ENCODE measurements at places on chromosomes 1 and 21.
A peak's percentile ranks its signal among the peaks of the same experiment; 100 is the strongest.

DNA sequence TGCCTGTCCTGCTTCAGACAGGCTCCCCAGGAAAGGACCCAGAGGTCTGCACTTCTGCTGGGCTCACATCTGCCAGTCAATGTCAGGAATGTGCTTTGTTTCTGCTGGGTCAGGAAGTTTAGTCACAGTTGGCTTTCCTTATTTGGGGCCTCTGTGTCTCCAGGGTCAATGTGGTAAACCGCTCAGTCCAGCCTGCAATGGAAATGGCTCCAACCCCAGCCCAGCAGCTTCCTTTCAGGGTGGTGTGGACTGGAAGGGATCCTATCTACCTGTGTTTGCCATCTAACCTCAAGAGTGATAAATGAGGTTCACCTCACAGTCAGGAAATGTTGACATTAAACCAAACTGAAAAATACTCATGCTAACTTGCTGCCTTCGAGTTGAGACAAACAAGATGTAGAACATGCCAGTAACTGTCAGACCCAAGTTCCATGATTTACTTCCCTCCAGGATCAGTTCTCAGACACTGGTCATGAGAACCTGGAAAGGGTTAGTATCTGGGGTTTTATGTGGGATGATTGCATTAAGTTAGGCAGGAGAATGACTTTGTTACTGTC is 20.3 kb downstream of the ENO1 start:
- peak; percentile 59 for ATAC-seq

GRCh38 chr21:28283641-28284490 is 708.8 kb downstream of the LTN1 start:
- peak; percentile 97 for ATAC-seq

DNA sequence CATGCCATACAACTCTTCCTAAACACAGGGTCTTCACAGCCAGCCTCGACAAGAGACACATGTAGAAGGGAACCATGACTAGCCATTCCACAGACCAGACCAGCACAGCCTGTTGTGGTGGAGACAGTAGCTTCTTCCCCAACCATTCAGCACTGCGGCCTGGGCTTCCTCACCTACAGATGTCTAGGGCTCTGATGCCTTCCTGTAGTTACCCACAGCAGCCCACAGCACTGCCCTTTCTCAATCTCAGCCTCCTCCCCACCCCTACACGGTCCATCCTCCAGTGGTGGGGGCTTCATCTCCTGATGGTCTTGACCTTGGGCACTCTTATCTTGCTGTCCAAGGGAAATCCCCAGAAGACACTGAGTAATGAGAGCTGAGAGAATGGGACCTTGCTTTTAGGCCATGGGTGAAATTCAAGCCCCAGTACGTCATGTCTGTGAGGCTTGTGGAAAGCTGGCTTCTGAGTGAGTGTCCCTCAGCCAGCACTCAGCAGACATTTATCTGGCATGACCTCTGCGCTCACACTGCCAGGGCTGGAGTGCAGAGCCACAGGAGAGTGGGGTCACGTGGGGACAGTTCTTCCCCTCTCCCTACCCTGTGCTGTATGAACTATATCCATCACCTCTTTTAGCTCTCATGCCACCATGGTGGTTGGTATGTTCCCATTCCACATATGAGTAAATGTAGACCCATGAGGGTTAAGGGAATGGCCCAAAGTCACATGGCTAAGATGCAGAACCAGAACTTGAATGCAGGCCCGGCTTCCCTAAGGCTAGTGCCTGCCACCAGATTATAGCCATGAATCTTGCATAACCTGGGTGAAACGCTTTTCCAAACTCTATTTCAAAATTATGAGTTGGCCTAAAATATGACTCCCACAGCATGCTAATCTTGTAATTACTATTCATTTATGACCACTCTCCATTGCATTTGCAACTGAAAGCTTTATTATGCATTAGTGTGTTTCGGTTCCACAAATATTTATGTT is 104.7 kb downstream of the HIVEP3 start:
- no peak for ATAC-seq

- peak; percentile 95 for ATAC-seq
Measured at GRCh38 chr1:221117548-221117951, 238.3 kb downstream of the HLX start.

- ATAC-seq, result peak; percentile 64
Measured at GRCh38 chr1:50969611-50970508, at the start of gene CDKN2C. Gene CDKN2C, plus strand, starts transcription at chr1:50970245. Its CDS starts 124 bp downstream, at chr1:50970369.

DNA sequence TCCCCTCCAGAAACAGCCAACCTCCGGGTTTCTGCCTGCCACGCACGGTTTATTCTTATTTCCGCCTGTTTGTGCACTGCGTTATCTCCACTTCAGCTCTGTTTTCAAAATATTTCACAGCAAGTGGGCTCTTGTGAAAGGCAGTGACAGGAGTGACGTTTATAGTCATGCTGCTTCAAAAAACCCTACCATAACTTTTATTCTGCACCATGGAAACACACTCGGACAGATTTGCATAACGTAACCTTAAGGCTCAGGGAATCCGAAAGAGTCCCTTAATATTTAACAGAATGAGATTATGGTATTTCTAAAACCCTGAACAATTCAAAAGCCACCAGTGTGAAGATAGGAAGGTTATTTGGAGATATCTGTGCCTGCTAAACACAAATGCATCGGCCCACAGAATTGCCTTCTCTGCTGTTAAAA is 782 bp upstream of the SDE2 start:
- no peak for ATAC-seq

DNA sequence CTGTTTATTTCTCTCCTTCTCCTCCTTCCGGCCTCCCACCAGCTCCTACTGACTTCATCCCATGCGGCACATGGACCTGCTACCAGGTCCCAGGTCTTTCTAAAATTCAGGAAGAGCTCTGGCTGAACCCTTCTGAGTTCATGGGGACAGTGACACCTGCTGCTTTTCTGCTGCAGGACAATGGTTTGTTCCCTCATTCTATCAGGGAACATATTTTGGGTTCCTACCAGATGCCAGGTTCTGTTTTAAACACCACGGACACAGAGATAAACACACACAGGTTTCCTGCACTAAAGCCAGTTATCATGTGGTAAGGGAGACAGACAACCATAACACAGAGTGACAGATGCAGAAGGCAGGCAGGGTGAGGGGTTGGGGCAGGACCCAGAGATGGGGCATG is 114.0 kb upstream of the RAB4A start:
- peak; percentile 67 for ATAC-seq

DNA sequence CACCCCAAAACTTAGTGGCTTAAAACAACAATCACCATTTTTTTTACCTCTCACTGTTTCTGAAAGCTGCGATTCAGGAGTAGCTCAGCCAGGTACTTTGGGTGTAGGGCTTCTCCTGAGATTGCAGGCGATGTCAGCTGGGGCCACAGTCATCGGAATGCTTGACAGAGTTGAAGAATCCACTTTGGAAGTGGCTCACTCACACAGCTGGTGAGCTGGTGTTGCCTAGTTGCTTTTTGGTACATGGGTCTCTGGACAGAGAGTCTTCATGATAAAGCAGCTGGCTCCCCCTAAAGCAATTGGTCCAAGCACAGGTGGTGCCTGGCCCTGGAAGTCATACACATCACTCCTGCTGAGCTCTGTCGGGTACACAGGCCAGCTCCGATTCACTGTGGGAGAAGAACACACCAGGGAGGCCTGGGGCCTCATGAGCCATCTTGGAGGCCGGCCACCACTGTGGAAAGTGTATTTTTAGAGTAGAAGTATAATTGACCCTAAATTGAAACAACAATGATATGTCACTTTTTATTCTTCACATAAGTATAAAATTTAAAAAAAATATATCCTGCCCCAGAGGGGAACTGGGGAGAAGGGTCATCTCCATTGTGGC is 75.2 kb upstream of the GALNT2 start:
- no peak for ATAC-seq

- ATAC-seq, result no peak
Measured at GRCh38 chr1:3999941-4000735, 100.1 kb upstream of the C1orf174 start.

DNA sequence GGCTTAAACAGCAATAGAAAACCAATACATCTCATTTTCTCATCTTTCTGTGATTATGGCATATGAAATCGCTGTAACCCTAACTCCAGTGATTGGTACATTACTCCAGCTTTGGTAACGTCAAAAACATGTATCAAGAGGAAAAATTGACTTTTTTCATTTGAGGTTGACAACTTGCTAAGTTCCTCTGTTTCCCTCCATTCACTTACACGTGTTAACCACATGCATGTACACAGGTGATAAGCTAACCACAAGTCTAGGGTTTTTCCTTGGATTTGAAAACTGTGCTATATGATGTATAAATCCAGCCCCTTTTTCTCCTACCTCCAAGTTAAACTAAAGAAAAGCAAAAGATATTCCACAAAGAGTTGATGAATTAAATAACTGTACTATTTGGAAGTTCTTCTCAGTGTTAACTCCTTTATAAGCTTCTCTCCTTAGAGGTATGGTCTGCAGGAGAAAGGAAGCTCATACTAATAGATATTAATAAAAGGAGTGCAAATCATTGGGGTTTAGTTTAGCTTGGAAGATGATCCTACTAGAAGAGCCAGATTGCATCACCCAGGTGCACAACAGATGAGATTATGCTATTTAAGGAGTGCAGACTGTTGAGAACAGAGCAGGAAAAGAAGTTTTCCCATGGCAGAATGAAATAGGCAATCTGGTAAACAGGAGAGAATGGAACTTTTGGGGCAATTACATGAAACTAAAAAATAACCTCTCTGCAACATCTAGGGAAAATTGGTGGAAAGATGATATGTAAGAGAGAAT is 277.9 kb downstream of the GRIK1 start:
- no peak for ATAC-seq

- ATAC-seq, result no peak
Measured at GRCh38 chr1:169886931-169887330, 6.8 kb downstream of the SCYL3 start.

GRCh38 chr1:18443587-18444520 is 36.9 kb upstream of the KLHDC7A start:
- no peak for ATAC-seq

DNA sequence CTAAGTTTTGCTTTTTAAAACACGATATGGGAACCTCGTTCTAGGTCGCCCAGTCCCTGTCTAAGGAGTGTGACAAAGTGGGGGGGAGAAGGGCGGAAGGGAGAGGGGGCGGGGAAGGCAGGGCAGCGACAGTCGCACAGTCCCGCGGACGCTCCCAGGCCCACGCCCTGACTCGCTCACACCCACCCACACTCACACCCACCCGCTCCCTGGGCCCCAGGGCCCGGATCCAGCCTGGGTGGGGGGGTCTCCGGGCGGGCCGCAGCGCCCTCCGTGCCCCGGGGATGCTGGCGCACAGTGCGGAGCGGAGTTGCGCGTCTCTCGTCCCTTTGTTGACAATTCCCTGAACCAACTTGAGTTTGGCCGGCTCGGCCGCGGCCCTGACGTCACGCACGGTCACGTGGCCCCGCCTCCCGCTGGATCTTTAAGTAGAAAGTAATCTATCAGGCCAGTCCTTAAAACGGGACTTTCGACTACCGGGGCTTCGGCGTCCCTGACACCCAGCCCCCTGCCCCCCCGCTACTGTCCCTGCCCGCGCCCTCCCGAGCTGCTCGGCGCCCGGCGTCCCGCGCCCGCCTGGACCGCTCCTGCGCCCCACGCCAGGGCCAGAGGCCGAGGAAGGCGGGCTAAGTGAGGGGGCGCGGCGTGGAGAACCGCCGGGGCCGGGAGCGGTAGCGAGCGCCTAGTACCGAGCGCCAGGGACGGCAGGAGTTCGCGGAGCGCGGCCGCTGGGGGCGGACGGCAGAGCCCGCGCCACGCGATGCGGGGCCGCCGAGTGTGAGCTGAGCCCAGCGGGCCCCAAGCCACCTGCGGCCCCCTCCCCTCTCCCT is at the start of gene FOXD3:
Gene FOXD3 (plus strand): TSS at position 454 of the 830 bp plus-strand sequence. CDS start 492 bp downstream, outside the sequence.
- peak; percentile 7 for ATAC-seq

- ATAC-seq, result no peak
Measured at GRCh38 chr1:13581446-13581845, 2.2 kb upstream of the PDPN start.

- no peak for ATAC-seq
Measured at GRCh38 chr1:3735027-3735681, 17.1 kb upstream of the CCDC27 start.

DNA sequence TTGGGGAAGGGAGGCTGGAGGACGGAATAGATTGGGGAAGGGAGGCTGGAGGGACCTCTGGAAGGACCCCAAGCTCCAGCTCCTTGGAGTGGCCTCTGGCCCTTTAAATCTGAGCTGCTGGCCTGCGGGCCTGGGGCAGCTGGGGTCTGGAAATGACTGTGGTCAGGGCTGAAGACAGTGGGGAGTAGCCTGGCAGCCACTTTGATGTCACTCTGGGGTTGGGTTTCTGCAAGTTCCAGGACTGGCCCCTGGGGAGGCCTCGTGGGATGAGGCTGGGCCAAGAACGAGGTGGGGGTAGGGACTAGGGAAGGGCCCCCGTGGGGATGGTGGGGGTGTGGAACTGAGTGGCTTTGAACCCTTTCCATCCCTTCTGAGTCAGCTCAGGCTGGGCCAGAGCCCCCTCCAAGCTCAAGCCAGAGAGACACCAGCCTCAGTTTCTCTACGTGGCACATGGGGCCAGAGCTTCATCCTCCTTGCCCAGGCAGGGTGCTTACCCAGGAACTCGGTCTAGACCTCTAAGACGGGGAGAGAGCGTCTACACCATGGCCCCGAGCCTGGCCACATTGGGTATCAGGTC is 59.7 kb downstream of the ALPL start:
- ATAC-seq, result no peak

DNA sequence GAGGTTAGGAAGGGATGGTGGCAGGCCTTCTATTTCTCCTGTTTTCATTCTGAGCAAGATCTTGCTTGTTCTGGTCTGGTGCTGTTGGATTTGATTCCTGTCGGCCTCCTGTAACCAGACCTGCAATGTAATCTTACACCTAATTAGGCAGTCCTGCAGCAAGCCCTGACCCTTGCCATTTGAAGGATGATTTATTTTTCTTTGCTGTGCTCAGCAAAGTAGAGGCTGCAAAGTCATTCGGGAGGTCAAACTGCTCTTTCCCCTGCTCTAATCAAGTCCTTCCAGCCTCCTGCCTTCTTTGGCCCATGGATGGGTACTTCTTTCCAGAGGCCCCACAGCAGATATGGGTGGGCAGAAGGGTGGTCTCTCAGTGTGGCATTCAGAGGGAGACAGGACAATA is 417.7 kb upstream of the USP24 start:
- ATAC-seq, result peak; percentile 28

GRCh38 chr1:212669102-212669501 is 30.5 kb downstream of the BATF3 start:
- no peak for ATAC-seq

- ATAC-seq, result no peak
Measured at GRCh38 chr21:33237486-33237885, 7.7 kb downstream of the IFNAR2 start.

DNA sequence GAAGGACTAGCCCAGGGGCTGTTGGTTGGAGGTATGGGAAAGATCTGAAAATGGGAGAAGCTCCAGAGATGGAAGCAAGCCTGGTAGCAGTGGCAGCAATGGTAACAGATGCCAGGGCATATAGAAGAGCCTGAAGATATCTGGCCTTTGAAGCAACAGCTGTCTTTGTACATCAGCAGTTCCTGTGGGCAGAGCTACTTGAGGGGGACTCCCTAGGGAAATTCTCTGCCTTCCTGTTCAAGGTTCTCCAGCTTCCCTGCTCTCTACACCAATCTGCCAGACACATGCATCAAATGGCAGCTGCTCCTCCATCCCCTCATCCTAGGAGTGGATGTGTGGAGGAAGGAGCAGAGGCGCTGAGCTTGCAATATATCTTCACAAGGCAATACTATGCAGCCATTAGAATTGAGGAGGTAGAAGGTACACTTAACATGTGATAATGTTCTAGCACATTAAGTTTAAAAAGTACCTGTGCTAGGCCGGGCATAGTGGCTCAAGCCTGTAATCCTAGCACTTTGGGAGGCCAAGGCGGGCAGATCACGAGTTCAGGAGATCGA is 2.2 kb downstream of the TMEM35B start:
- ATAC-seq, result no peak
